A172 (cell line): ENCODE measurements at places on chromosomes 2 and 18.

DNA sequence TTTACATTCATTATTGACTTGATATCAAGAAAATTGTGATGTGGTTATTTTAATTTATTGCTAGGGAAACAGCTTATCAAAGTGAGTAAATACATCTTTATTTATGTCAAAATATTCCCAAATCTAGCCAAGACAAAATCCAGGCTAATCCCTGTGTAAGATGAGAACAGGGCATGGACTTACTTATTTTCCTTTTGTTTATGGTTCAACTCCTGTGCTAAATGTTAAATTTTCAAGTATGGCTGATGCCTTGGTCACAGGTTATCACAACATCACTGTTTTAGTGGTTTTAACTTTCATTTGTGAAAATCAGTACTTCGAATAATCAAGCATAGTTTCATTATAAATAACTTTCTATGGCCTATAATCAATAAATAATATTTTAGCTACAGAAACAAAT lies 657.0 kb upstream of the SYT4 start:
- no peak for DNase-seq

GRCh38 chr2:196200557-196200956 lies 29.2 kb upstream of the STK17B start:
- DNase-seq: no peak

GRCh38 chr2:23199115-23199918 lies 185.7 kb upstream of the KLHL29 start:
- DNase-seq: peak; percentile 41

DNA sequence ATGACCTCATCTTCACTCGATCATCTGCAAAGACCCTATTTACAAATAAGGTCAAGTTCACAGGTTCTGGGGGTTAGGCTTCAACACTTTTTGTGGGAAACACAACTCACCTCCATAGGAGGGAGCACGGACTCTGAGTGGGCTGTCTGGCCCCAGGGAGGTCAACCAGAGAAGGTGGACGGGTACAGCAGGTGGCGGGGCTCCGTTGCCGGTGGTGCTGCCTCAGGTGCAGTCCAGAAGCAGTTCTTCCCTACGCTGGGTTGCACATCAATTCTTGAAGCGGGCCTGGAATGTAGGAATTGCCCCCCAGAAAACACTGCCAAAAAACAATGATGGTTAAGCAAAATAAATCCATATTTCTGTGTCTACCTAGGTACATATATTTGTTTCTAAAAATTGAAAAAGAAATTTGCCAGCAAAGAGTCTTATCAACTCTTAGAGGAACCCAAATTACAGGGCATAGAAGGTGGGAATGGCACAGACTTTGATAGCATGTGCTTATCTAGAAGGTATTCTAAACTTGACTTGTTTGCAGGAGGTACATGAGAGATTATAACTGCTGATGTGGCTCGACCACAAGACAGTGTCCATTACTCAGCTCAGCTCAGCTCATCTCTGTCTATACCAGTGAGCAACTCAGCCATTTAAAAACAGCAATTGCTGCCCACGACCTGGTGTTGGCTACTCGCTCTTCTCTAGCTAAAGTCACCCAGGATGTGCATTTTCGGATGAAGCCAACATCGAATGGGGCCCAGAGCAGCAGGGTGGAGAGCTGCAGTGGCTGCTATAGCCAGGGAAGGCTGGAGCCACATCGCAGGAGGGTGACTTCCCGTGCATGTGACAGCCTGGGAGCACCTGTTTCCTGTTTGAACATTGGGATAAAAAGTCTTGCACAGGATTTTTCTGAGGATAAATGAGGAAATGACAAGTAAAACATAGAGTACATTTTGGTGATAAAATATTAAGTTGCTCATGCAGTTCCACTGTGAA lies 128.7 kb downstream of the RNF144A start:
- no peak for DNase-seq

- DNase-seq: no peak
Measured at GRCh38 chr2:73301636-73302035, 8.3 kb upstream of the EGR4 start.

DNA sequence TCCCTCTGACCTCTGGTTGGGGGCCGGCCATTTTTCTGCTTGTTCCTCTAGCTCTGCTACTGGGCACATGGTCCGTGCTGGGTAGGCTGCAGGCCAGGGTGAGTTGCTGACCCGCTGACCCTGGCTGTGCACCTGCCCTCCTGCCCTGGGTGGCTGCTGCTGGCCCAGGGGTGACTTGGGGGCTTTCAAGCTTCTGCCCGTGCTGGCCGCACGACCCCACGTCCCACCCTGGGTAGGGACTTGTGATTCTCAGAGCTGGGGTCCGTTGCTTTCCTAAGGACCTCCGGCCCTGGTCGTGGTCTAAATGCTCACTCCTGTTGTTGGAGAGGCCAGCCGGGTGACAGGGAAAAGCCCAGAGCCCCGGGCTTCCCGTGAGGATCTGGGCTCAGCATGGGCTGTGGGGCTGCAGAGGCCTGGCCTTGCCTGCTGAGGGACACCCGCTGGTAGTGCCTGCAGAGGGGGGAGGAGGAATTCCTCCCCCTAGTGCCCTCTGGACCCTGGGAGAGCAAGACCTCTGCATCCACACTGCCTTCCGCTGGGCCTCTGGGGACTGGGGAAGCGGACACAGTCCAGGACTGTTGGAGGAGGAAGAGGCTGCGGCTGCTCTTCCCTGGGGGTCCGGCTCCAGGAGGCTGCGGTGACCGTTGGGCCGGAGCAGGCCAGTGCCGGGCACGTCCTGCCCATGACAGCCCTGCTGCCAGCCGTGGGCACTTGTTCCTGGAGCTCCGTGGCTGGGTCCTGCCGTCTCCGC lies 6.3 kb upstream of the GAL3ST2 start:
- no peak for DNase-seq

DNA sequence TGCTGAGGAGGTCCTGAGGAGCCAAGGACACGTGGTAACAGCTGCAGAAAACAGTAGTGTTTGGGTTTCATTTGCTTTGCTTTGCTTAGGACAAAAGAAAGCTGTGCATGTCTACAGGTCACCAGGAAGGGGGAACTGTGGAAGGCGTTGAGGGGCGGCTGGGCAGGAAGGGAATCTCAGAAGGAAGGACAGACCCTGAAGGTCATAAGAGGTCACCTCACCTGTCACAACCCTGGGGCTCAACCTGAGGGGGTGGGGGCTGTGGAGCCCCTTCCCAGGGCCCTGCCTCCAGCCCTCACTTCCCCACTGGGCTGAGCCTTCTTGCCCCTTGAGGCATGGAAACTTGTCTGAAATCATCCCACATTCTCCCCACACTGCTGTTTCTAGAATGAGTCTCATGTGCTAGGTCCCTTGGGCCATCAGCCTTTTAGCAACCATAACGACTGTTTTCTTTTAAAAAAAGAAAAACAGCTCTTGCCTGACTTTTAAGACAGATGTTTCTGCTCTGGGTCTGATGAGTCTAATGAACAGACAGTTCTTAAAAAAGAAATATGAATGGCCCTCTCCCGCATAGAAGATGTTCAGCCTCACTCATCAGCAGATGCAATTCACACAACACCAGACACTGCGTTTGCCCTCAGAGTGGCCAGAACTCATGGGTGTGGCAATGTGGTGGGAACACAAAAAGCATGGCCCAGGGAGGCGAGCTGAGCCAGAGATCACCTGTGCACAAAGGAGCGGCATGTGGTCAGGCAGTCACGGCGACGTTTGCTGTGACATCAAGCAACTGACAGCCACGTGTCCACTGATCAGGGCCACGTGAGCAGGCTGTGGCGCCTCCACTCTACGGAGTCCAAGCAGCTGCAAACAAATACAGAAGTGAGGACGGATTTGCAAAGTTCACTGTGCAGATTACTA lies 84.0 kb downstream of the SEPTIN10 start:
- DNase-seq: no peak

GRCh38 chr18:49648326-49648725 lies 86.5 kb downstream of the LIPG start:
- no peak for DNase-seq

GRCh38 chr2:95296880-95297487 lies at the start of gene KCNIP3:
TSS of gene KCNIP3 (plus strand) at chr2:95297347. CDS start at chr2:95297439, 92 bp downstream.
- no peak for DNase-seq

GRCh38 chr2:28165087-28165635 lies 227.5 kb upstream of the FOSL2 start:
- DNase-seq: no peak

GRCh38 chr2:165645930-165646831 lies 147.9 kb downstream of the GALNT3 start:
- no peak for DNase-seq

- DNase-seq: no peak
Measured at GRCh38 chr2:11795590-11795989, 49.2 kb downstream of the LPIN1 start.

DNA sequence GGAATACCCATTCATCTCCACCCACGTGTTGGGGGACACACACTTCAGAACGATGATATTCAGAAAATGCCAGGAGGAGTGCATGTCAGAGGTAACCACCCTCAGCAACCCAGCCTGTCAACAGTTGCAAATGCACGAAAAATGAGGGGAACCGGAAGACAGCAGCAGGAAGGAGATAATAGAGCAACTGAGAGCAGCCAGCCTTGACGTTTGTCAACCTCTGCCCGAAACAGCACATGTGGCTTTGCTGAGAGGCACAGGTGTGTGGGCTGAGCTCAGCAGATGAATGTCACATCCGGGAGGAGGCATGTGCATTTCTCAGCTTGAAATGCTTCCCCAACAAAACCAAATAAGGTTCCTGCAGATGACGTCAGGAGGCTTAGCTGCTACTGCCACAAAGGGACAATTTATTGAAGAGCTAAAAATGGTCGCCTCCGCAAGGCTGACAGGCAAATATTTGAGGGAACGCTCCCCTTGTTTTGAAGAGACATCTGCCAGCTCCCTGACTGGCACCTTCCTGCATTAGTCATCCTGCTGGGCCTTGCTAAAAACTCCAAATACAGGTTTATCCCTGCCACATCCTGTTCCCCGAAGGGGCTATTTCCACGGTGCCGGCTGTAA lies 419.0 kb downstream of the NBAS start:
- peak; percentile 82 for DNase-seq

GRCh38 chr2:240840435-240841060 lies 20.5 kb upstream of the KIF1A start:
- peak; percentile 74 for DNase-seq

DNA sequence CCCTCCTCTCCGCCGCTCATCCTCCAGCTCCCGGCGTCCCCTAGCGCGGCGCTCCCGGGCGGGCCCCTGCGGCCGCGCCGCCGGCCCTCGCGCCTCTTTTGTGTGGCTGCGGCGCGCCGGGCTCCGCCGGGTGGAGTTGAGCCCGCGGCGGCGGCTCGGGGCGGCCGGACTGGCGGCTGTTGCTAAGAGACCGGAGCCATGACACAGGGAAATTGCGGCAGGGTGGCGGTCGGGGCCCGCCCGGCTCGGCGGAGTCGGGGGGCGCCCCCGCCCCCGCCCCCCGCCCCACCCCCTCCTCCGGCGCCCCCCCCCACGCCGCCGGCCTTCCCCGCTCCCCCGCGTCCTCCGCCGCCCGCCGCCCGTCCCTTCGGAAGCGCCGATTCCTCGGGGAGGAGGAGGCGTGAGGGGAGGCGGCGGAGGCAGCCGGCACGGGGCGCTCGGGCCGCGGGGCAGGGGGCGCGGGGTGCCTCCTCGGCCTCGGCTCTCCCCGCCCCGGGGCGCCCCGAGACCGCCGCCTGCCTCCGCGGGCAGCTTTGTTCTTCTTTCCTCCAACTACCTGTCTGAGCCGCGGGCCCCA lies at the start of gene TMEM200C:
Gene TMEM200C, minus strand, starts transcription at position 224 of the 577 bp plus-strand sequence. CDS start 3,459 bp downstream, outside the sequence.
- DNase-seq: no peak

DNA sequence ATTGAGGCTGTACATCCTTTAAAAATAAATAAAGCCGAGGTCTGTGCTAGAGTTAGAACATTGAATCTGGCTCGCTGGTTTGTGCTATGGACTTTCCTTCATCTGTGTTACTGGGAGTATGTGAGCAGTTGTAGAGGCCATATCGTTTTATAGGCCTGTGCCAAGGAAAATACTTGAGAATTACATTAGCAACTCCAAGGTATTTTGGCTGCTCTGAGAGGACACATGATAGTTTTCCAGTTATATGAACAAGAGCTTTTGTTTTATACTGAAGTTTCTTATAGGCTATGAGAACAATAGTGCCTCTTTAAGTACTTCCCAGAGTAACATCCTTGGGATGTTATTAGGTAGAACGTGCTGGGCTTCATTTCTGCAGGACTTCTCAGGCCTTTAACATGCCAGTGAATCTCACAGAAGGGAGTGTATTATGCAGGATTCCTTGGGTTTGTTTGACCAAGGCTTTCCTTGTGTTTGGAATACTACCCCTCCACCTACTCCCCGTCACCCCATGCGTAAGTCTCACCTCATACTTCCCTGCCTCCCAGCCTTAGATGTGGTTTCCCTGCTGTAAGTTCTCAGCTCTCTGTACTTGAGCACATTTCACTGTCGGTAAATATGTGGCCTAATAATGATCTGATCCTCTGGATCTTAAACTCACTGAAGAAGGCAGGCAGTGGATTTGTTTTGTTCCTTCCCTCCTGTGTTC lies 21.0 kb downstream of the TCF7L1 start:
- DNase-seq: no peak

GRCh38 chr18:1018181-1018681 lies 113.6 kb downstream of the ADCYAP1 start:
- DNase-seq: peak; percentile 36

DNA sequence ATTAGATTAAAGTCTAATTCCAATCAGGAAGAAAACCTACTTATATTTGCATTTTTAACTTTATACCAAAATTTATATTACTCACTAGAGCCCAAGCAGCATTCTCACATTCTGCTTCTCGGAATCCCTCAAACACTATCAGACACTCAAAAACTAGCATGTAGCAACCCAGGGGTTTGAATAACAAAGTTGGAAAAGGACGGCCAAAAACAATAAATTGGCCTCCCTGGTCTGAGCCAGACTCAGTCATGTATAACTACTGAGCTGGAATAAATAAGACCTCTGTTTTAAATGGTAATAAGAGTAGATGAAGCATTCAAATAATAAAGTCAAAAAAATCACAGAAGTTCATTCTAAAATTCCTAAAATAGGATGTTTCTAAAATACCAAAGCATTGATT lies 290.9 kb downstream of the IRS1 start:
- no peak for DNase-seq

GRCh38 chr2:43070030-43070429 lies 156.4 kb downstream of the ZFP36L2 start:
- peak; percentile 70 for DNase-seq

- DNase-seq: peak; percentile 6
Measured at GRCh38 chr2:157971702-157972101, 95.6 kb upstream of the ACVR1 start.

GRCh38 chr18:9950289-9951016 lies 36.6 kb downstream of the VAPA start:
- peak; percentile 25 for DNase-seq

GRCh38 chr2:203637471-203638167 lies 68.8 kb upstream of the CD28 start:
- DNase-seq: no peak

DNA sequence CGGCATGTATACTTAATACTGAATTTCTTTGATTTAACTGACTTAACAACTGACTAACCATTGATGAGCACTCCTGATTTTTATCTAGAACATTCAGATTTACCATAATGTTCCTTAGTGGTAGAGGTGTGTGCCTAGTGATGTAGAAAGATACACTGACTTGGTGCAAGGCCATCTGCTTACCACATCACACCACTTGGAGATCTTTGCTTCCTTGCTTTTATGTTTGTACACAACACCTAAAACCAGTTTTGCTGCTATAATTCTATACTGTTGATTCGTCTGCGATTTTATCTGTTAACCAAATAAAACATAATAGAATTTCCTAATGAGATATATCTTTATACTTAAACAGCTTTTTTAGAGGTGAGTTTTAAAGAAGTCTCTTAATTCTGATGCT lies 3.9 kb upstream of the FARP2 start:
- no peak for DNase-seq

- no peak for DNase-seq
Measured at GRCh38 chr18:7681298-7681697, 114.2 kb downstream of the PTPRM start.
